ENCODE measurements at places on chromosomes 3 and 15.

DNA sequence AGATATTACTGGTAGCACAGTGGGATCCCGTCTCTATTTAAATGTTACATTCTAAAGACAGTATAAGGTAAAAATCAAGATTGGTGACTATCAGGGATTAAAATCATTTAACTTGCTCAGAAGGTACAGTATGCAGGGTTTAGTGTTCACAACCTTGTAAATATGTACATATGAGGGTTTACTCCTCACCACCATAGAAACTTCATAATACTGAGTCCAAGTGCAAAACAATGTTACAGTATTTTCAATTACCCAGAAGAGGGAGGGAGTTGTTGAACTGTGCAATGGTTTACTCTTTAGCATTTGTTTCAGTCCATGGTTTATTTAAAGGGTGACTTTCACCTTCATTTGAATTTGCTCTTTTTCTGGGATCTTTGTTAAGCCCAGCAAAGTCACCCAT lies 165.1 kb downstream of the ZNF621 start:
- DNase-seq = no peak

- no peak for DNase-seq
These were observed 41.1 kb downstream of the CYFIP1 start for GRCh38 chr15:22939051-22939450.

DNA sequence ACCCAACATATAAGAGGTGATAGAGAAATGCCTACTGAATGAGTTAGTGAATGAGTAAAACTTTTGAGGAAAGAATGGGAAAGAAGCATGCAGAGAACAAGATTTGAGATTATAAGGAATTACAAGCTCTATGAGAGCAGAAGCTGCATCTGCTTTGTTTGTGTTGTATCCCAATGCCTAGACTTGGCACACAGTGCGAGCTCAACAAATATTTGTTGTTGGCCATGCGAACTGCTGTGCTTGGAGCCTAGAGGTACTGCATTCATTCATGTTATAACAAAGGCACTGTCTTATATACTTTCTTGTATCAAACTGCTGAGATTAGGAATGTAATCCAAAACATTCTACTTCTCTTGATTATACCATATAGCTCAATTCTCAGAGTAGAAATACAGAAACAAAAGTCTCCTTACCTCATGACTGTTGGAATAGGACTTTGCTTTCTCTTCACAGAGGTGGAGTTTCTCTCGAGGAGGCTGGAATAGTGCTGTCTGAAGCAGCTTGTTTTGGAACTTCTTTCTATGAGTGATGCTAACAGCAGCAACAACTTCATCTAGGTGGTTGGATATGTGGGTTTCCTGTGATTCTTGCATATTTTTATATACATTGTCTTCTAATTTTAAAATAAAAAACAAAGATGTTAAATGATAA lies 21.1 kb downstream of the TTC23 start:
- DNase-seq = no peak

DNA sequence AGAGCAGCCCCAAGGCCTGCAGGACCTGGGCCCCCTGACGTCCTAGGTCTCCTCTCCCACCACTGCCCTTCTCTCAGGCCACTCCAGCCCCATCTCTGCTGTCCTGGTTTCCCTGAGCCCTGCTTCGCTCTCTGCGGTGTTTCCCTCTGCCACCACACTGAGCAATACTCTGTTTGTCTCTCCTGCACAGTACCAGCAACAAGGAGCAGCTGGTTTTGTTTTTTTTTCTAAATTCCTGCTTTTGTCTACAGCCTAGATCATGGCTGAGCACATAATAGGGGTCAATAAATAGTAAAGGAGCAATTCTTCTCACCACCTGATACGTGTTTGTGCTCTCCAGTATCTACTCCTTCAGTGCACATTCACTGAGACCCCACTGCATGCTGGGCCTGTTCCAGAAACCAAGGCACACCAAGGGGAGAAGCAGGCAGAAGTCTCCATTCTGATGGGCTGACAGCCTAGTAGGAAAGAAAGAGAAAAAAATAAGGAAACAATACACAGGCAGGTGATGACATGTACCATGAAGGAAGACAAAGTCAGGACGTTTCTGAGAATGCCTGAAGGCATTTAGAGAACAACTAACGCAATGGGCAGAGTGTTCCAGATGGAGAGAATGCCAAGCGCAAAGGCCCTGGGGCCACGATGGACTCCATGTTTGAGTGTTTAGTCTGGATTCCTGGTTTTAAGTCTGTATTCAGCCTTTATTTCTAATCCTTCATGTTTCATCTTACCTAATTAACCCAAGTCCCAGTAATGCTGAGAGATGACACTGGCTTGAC lies 6.0 kb upstream of the ACAD9 start:
- DNase-seq = no peak

DNA sequence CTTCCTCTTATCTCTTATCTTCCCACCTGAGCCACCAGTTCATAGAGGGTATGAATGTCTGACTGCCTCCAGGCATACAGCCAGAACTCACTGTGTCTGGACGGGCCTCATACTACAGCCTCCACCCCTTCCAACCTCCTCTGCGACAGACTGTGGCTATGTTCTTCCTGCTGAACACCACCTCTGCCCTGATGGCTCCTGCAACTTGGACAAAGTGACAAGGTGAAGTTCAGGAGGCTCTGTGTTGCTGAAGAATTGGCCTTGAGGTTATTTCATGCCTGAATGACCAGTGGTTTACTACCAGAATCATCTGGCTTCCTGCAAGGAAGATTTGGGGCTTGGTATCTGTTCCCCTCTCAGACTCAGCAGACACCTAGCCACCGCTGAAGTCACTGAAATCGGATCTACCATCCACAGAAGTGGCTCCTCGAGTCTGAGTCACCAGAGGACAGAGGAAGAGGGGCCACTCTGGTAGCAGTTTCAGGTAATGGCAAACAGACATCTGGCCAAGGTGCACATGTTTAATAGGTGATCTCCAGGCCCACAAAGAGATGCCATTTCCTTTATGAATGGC lies 14.2 kb upstream of the ULK3 start:
- no peak for DNase-seq

GRCh38 chr15:82174471-82175235 lies 87.9 kb downstream of the EFL1 start:
- no peak for DNase-seq

DNA sequence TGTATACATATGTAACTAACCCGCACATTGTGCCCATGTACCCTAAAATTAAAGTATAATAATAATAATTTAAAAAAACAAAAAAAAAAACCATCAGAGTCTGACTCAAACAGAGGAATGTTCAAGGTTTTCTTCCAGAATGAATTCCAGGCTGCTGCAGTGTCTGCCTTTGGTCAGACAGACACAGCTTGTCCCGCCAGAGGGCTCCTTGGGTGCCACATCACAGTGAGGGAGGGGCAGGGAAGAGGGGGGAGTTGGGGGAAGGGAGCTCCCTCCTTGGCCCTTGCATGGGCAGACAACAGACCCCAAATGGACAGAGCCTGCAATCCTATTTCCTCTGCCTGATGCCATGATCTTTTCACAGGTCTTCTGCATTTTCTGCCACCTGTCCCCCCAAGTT lies 36.5 kb downstream of the ITGB5 start:
- DNase-seq = no peak

DNA sequence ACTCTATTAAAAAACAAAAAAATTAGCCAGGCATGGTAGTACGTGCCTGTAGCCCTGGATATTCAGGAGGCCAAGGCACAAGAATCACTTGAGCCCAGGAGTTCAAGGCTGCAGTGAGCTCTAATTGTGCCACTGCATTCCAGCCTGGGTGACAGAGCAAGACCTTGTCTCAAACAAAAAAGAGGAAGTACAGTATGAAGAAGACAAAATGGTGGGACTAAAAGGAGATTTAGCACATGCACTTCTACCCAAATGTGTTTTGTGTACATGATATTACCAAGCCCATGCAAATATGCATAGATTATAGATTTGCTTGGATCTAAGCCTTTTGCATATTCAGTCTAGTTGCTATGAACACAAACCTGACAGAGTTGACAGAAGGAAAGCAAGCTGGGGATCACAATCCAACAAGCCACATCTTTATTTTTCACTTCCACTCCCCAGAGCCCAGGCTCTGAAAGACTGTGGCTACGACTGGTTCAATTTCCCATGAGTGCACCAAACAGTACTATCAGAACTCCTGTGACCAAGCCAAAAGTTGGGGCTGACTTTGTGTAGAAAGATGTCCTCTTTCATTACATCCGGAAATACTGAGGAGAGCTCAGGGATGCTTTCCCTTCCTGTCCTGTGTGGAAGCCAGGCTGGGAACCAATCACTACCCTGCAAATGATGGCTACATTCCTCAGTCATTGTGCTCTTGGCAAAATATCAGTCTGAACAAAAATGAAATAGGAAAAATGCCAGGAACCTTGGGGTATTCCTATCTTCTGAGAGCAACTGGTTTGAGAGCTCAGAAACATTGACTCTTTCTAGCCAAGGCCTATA lies 49.4 kb downstream of the TGM4 start:
- no peak for DNase-seq

DNA sequence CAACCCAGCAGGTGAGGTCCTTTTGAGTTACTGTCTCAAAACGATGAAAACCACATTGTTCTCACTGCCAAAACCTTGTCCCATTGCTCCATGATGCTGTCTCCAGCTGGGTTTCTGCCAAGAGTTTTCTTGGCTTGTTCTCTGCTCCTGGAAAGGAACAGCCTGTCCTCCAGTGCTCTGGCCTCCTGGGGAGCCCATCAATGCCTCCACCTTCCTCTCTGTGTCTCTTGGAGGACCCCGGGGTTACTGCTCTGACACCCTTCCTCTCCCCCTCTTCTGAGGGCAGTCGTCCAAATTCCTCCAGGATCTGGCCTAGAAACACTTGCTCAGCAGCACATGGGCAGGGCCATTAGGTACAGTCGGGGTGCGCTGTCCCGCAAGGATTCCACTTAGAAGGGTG lies 63.9 kb upstream of the RGMA start:
- DNase-seq = no peak

DNA sequence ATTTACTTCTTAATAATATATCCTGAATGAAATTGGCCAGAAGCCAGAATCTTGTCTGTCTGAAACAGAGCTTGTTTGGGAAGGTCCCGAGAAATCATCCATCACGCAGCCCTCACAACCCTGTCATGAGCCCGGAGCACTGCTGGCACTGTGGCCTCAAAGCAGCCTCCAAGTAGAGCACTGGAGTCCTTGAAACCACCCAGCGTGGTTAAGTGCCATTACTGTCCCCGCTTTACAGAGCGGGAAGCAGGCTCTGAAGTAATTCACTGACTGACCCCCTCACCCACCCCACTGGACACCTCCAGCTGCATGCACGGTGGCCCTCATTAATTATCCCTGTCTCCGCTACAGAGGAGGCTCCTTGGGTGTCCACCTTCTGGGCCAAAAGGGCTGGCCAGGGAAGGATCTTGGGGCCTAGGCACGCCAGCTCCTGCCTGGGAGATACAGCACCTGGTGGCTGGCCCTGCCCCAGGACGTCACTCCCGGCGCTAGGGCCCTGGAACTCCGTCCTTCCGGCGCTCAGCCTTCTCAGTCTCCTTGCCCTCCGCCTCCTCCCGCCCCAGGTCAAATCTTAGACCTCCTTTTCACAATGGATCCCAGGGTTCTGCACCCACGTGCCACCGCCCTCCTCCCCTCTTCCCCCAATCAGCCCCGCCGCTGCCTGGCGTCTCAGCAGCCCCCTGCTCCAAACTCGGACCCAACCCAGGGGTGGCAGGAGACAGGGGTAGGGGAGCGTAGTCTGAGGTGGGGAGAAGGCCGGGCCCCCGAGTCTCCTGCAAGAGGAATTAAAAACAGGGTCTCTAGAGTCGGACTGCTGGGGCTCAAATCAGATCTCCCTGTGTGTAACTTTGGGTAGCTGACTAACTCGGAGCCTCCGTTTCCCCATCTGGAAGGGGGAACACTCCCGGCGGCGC lies 1.1 kb downstream of the TKT start:
- DNase-seq = no peak

GRCh38 chr3:148924562-148924961 lies 59.5 kb downstream of the CPA3 start:
- DNase-seq = no peak

GRCh38 chr15:27983496-27983895 lies 115.6 kb downstream of the OCA2 start:
- no peak for DNase-seq

DNA sequence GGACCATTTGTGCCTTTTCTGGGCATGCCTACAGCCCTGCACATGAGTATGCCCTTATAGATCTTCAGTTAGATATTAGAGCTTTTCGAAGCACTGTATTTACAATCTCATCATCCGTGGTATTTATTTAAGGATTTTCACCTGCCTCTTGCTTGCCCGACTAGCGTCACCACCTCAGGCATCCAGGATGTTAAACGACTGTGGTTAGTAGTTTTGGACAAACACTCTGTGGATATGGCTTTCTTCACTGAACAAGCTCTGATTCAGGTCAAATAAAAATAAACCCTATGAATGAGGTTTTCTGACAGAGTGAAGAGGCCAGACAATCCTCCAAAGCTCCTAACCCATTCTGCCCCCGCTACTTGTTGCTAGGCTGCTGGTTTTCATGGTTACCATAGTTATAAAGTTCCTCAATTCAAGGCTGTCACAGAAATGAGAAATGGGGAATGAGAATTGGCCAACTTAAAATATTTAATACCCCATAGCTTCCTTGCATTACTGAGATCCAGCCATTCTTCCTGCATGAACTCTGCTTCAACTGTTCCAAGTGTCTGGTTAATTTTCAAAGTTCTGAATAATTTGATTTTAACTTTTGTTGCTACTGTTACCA lies 440.1 kb downstream of the GABRG3 start:
- no peak for DNase-seq

DNA sequence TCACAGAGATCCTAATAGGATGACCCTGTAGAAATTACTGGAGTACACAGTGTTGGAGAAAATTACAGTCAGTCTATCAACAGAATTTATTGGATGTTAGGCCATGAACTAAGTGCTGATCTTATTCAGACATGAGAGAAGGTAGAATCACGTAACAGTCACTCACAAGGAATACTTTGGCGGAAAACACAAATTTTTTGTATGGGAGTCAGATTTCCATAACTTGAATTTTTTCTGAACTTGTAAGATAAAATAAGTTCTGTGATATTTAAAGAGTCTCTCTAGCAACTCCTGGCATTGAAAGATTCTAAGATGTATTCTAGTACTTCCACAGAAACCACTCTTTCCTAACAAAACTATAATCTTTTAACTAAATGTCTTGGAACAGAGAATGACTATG lies 178.8 kb upstream of the MME start:
- no peak for DNase-seq

DNA sequence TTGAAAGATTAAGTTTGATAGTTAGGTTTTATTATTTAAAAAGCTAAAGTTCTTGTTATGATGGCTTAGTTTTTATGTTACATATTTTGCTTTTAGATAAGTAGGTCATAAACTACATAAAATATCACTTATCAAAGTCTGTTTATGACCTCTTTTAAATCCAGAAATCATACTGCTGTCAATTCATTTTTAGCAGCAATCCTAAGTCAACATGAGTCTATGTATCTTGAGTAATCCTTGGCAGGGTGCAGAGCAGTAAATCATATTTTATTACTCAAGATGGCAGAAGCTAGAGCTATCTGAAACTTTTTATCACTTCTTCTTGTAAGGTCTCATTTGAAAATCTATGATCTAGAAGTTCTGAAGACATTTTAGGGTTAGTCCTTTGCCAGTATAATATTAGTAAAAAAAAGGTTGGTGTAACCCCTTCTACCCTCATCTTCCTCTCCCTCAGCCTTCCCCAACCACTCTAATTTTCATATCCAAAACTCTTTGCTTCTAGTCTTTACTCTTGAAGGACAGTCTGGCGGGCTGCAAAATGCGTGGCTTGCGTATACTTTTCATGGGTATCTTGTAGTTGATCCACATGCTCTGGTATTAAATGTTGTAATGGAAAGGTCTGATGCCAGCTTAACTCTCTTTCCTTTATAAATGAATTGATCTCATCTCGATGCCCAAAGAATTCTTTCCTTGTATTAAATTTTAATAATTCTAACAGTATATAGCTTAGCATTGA lies 134.0 kb upstream of the THRB start:
- DNase-seq = no peak

GRCh38 chr15:99437315-99438223 lies 128.2 kb upstream of the MEF2A start:
- no peak for DNase-seq
